ENCODE measurements at places on chromosomes 13 and 19.

GRCh38 chr19:3721887-3722442, 13.8 kb downstream of the TJP3 start:
- no peak for DNase-seq

DNA sequence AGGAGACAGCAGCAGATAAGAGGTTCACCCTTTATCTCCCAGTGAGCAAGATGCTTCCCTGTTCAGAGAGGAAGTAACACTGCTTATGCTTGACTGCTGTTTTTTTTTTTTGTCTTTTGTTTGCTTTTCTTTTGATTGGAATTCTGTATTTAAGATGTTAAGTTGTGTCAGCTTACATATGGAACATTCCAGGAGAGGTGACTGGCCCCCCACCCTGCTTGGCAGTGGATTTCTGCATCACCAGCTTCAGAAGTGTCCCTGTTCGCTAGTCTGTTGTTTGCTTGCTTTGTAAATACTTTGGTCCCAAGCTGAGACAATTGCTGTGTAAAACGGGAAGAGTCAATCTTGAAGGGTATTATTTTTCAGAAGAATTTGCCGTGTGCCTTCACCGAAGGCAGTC, 43.0 kb downstream of the IFT88 start:
- no peak for DNase-seq

DNA sequence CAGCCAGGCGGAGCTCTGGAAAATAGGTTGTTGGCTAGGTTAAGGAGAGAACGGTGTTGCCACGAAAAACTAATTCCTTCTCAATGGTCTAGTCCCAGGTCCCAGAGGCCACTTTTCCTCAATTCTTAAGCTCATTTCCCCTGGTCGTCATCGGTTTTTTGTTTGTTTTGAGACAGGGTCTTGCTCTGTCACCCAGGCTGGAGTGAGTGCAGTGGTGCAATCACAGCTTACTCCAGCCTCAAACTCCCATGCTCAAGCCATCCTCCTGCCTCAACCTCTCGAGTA, 1.2 kb downstream of the SF3A2 start:
- no peak for DNase-seq

- DNase-seq: no peak
These were observed 4.9 kb upstream of the GIPC3 start for GRCh38 chr19:3580156-3580934.

GRCh38 chr13:50550151-50550550, 293.3 kb downstream of the DLEU7 start:
- no peak for DNase-seq

GRCh38 chr13:59885076-59885475, 278.7 kb downstream of the DIAPH3 start:
- DNase-seq: no peak

DNA sequence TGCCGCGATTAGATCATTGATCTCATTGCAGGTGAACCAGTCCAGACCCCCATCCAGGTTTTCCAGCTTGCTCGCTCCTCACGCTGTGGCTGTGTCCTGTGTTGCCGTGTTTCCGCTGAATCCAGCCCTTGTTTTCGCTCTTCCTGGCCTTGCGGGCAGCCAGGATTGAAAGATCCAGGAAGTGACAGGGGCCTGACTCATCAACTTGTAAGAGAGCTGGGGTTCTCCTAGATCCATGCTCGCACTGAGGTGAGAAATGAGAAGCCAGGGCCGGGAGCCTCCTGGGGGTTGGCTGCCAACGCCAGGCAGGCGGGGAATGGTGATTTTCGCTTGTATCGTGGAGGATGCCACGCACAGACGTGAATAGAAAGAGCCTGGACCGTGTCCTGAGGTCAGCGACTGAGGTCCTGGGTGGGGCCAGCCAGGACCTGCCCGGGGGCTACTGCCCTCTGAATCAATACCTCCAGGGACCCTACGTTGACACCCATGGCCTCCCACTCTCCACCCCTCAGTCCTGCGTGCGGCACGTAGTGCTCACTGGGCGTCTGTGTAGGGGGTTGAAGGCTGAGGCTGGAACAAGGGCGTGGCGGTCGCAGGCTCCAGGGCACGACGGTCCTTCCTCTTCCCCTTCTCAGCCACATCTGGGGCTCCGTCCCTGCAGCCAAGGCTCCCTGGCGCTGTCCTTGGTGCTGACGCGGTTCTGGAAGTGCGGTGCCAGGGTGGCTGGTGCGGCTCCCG, 7.3 kb upstream of the PTPRH start:
- no peak for DNase-seq

- no peak for DNase-seq
These were observed 53.9 kb upstream of the OBI1 start for GRCh38 chr13:78712831-78713230.

- DNase-seq: no peak
These were observed 628 bp downstream of the MRPL34 start for GRCh38 chr19:17306285-17306714.

GRCh38 chr19:16569609-16570320, 2.5 kb downstream of the SLC35E1 start:
- no peak for DNase-seq

DNA sequence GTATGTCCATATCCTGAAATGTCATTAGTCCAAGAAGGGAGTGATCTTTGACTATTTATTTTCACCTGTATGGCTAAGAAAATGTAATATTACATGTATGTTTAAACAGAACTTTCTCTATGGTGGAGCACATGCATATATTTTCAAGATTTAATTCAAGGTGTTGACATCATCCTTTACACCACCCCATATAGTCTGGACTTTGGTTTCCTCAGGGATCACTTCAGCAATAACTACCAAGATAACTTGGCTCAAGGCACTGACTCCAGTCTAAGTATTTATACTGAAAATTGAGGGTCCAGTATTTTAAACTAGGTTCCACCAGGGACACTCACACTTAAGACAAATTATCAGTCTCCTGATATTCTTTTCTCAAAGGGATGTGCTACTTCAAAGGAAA, 660.6 kb downstream of the EFNB2 start:
- no peak for DNase-seq

GRCh38 chr19:50531171-50531612, 17.5 kb upstream of the ASPDH start:
- no peak for DNase-seq

DNA sequence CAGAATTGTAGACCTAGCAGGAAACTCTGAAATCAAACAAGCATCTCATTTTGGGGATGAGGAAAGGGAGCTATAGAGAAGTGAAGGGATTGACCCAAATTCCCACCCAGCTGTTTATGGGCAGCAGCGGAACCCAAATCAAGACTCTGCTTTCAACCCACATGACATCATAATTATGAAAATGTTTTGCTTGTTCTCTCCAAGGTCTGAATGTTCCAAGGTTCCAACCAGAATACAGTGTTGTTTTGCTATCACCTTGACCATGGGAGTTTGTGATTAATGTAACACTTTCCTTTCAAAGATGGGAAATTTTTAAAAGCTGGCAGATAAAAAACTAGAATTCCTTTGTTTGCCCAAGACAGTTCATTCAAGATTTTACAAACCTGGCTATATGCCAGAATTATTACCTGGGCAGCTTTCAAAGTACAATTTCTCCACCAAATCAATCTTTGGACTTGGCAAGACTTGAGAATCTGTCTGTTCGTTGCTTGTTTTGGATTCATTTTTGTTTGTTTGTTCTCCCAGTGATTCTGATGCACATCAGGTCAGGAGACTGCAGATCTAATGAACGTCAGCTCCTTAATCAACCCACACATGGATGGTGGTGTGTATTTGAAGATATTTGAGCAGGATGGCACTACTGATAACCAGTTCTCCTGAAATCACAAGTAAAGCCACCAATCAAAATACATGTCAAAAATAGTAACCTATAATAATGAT, 322.7 kb downstream of the FOXO1 start:
- DNase-seq: no peak

- no peak for DNase-seq
These were observed 471 bp downstream of the DACH1 start for GRCh38 chr13:71866335-71867130.

DNA sequence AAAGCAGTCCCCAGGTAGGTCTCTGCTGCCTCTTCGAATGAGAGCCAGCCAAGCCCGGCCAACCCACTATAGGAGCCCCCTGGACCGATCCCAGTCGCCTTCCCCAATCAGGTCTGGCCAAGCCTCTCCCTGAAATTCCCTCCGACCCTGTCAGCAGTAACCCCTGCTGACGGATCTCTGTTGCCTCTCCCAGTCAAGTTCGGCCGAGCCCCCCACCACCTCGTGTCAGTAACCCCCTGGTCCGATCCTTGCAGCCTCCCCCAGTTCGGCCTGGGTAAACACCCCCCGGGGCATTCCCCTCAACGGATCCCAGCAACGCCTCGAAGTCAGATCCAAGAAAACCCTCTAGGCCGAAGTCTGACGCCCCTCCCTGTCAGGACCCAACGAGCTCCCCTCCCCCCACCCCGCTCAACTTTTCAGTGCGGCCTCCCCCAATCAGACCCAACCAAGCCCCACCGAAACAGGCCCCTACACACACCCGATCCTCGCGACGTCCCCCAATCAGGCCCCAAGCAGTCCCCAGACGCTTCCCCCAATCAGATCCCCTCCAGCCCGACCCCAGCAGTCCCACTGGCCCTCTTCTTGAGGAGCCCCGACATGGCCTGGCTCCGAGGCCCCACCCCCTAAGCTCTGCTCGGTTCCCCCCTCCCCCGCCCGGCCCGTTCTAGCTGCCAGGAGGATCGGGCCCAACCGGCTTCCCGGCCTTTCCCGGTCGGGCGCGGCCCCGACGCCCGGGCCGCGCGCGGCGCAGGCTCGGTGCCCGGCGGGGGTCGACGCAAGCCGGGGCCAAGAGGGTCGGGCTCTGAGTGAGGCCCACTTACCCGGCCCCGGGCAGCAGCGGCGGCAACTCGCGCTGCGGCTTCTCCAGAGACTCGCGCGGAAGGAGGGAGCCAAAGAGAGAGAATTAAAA, 1.8 kb downstream of the TNPO2 start:
- no peak for DNase-seq

Measured in stimulated activated CD8-positive, alpha-beta memory T cell treated with anti-CD3 and anti-CD28 coated beads, Interleukin-4, amount 100 ng/mL, for 1 hour (primary cell).